ENCODE measurements at places on chromosomes 12 and 14. TPM values are rescaled to one million over a fixed set of nuclear protein-coding genes. Genes with fewer than 3 reads are reported as not detected.

- peaks cover 7% of the 10 kb centered on the region for H3K27me3 ChIP-seq
- H3K4me3 ChIP-seq, result no peak overlapping the region
- H3K36me3 ChIP-seq, result no peaks in the 10 kb centered on the region
These were observed 5.0 kb downstream of the CMTM5 start for GRCh38 chr14:23381871-23382270.

GRCh38 chr12:8681129-8681884 is 16.5 kb upstream of the RIMKLB start:
- H3K27ac ChIP-seq, result no peak overlapping the region
- H3K4me1 ChIP-seq, result peaks cover 2% of the 10 kb centered on the region
- DNase-seq, result no peak
- H3K36me3 ChIP-seq, result no peaks in the 10 kb centered on the region

- H3K4me1 ChIP-seq, result no peaks in the 10 kb centered on the region
- H3K27me3 ChIP-seq, result no peaks in the 10 kb centered on the region
- no peak overlapping the region for H3K4me3 ChIP-seq
- H3K36me3 ChIP-seq, result no peaks in the 10 kb centered on the region
These were observed 386.6 kb downstream of the SYT1 start for GRCh38 chr12:79250960-79251755.

GRCh38 chr14:105092171-105093037 is 27.2 kb upstream of the GPR132 start:
- H3K27me3 ChIP-seq, result no peaks in the 10 kb centered on the region
- peaks cover 15% of the 10 kb centered on the region for H3K4me1 ChIP-seq
- H3K36me3 ChIP-seq, result no peaks in the 10 kb centered on the region
- H3K27ac ChIP-seq, result peak overlapping the region; percentile 80
- peak overlapping the region; percentile 75 for H3K4me3 ChIP-seq

DNA sequence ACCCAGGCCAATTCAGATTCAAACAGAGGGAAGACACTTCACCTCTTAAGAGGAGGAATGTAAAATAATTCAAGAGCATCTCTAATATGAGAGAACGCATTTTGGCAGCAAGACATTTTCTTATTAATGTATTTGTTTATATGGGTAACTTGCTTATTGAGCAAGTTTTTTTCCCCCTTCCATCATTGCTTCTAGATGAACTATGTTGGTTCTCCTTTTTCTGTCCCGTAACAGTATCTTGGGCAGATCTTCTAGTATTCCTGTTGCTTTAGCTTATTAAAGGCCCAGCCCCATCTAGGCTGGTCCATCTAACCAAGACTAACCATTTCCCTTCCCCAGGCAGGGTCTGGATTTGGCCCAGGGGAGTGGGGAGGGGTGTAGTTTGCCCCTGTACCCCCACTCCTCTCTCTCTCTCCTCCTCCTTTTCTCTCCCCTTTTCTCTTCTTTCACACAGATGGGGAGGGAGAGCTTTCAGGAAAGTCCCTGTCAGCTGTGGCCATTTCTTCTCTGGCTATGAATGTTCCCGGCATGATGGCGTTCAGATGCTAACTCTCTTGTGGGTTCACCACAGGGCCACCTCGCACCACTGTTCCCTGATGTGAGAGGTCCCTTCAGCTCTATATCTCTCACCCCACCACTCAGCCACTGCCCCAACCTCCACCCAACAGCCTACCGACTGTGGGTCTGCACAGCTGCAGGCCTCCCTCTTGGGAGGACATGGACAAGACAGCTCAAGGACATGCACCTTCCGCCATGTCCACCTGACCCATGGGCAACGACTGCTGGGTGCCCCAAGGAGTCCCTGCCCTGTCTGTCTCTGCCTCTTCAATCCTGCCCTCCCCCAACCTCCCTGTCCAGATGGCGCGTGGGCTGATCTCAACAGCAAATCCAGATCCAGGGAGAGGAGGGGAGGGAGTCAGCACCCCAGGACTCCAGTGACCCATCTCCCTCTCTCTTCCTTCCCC is 15.8 kb upstream of the RPS6KL1 start:
- no peaks in the 10 kb centered on the region for H3K27me3 ChIP-seq
- no peaks in the 10 kb centered on the region for H3K36me3 ChIP-seq
- peaks cover 39% of the 10 kb centered on the region for H3K4me1 ChIP-seq
- H3K4me3 ChIP-seq, result no peak overlapping the region
- H3K27ac ChIP-seq, result no peak overlapping the region
- no peak for DNase-seq

The PKP2 gene
- total RNA-seq, result 0.36 TPM

Measured in activated CD4-positive, alpha-beta memory T cell treated with anti-CD3 and anti-CD28 coated beads for 36 hours (primary cell).